Hematopoietic multipotent progenitor cell (in vitro differentiated cells): ENCODE measurements at places on chromosomes 1 and 21. TPM values are rescaled to one million over a fixed set of nuclear protein-coding genes. Genes with fewer than 3 reads are reported as not detected.

The HMCN1 gene
- under 0.01 TPM for total RNA-seq

The SEMA4A gene
- 15.1 TPM for total RNA-seq

The CGN gene
- 0.81 TPM for total RNA-seq

The ZBTB8B gene
- total RNA-seq = under 0.01 TPM

The CLDN17 gene
- not detected for total RNA-seq

The MRTO4 gene
- total RNA-seq = 21.0 TPM

The RHOU gene
- total RNA-seq = 0.54 TPM

The SWT1 gene
- 3.0 TPM for total RNA-seq

The ARPC5 gene
- 35.0 TPM for total RNA-seq

The SH2D2A gene
- 4.3 TPM for total RNA-seq

The FAM72D gene
- total RNA-seq = 0.27 TPM

The TBX19 gene
- total RNA-seq = 1.3 TPM

The FAM72A gene
- total RNA-seq = 0.27 TPM

The C1orf115 gene
- 1.1 TPM for total RNA-seq

The HPCAL4 gene
- 0.27 TPM for total RNA-seq

The KCNH1 gene
- under 0.01 TPM for total RNA-seq

The SPRR2G gene
- not detected for total RNA-seq

The B3GALT5 gene
- total RNA-seq = under 0.01 TPM

The AIM2 gene
- under 0.01 TPM for total RNA-seq

The CELA3A gene
- total RNA-seq = not detected

The OTUD3 gene
- 2.7 TPM for total RNA-seq

The ERG gene
- total RNA-seq = 89.1 TPM

The GJA9 gene
- total RNA-seq = not detected

The CLSTN1 gene
- 89.9 TPM for total RNA-seq

The SPRR4 gene
- total RNA-seq = not detected

The SYT6 gene
- not detected for total RNA-seq

The SMPDL3B gene
- total RNA-seq = 9.7 TPM

The OR2W3 gene
- total RNA-seq = 45.8 TPM

The BEND5 gene
- total RNA-seq = 9.2 TPM

The RGS4 gene
- total RNA-seq = not detected

The AVPR1B gene
- total RNA-seq = 3.8 TPM
